ENCODE measurements at places on chromosomes 3 and 15.
A peak's percentile ranks its signal among the peaks of the same experiment; 100 is the strongest.

- peak; percentile 29 for DNase-seq
Measured at GRCh38 chr3:43286841-43287499, 630 bp downstream of the SNRK start.

- no peak for DNase-seq
Measured at GRCh38 chr3:142225885-142226215, 465 bp upstream of the GK5 start.

DNA sequence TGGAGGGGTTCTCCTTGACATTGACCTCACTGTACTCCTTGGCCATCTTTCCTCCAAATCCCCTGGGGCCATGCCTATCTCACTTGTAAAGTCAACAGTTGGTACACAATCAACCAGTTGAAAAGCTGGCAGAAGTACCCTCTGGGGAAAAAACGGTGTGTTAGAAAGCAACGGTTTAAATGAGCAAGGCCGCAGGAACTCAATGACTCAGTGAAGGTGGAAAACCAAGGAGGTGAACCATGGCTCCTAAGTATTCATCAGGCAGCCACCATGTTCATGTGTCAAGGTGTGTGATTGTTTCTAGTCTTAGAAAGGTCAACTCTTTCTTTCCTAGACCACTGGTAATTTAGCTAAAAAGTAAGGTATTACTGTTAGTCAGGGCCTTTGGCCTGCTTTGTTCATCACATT lies 130.9 kb upstream of the SATB1 start:
- DNase-seq, result no peak

DNA sequence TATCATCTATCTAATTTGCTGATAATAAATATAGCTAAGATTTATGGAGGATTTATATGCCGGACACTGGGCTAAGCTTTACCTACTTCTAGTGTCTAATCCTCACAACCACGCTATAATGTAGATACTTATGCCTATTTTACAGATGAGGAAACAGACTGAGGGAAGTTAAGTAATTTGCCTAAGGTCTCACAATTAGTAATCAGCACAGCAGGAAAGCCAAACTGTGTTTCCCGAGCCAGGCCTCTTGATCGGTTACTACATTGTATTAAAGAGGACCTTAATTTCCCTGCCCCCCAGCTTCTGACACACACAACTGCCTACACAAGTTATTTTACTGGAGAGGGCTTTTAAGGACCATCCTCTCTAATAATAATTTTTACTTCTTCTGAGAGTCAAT lies 40.9 kb downstream of the ONECUT1 start:
- no peak for DNase-seq

DNA sequence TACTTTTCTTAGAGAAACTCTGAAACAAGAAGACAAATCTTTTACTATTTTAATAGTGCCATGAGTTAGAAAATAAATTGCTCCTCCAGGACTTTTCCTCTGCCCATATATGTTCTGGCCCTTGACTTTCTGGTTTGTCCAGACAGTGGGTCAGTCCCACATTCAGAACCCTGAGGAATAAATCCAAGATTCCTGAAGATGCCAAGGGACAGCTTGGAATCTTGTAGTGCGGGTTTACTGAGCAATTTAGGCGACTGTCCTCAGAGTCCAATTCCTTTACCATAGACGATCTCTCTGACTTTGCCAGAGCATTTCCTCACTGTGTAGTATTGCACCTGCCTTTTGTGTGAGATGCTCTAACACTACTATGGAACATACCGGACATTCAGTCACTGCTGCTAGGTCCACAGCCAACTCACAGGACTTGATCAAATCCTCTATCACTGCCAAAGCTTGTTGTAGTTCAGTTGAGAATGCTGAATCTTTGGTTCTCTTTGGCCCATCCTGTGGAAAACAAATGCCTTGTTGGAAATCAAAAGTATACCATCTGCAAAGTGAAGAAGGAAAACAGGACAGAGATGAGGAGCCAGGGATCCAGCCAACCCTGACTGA lies 37.4 kb upstream of the B3GNT5 start:
- DNase-seq, result no peak
